GM03348 (cell line): ENCODE measurements at places on chromosomes 12 and 14.
A peak's percentile ranks its signal among the peaks of the same experiment; 100 is the strongest.

GRCh38 chr12:89040146-89040964 is 311.9 kb downstream of the DUSP6 start:
- no peak for DNase-seq

DNA sequence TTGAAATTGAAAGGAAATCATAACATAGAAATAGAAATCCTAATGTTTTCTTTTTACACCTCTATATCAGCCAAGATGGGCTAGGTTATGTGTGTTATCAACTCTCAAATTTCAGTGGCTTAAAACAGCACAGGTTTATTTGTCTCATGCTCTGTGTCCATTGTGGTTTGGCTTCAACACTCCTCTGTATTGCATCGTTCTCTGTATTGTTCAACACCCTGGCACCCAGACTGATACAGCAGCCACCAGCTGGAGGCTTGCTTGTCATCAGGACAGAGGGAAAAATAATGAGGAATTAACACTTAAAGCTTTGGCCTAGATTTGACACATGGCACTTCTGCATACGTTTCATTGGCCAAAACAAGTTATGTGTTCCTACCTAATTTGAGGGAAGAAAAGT is 234.2 kb upstream of the ARHGAP5 start:
- DNase-seq: peak; percentile 17

- DNase-seq: no peak
These were observed 182.1 kb upstream of the HMGA2 start for GRCh38 chr12:65642061-65642661.

GRCh38 chr12:78316136-78316535 is 485.4 kb downstream of the NAV3 start:
- DNase-seq: no peak

DNA sequence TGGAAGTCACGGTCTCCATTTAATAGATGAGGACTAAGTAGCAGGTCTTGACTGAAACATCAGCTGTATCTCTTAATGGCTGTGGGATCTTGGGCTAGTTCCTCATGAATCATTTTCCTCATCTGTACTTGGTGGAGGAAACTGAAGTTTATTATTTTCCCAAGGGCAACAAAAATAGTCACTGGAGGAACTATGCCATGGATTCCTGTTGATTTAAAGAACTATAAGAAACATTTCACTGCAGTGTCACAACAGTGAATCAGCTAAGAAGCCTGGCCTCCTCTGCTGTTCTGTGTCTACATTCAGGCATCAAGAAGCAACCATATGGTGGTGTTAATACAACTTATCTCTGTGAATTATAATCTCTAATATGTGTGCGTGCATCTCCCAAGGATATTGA is 200.5 kb downstream of the STXBP6 start:
- no peak for DNase-seq

DNA sequence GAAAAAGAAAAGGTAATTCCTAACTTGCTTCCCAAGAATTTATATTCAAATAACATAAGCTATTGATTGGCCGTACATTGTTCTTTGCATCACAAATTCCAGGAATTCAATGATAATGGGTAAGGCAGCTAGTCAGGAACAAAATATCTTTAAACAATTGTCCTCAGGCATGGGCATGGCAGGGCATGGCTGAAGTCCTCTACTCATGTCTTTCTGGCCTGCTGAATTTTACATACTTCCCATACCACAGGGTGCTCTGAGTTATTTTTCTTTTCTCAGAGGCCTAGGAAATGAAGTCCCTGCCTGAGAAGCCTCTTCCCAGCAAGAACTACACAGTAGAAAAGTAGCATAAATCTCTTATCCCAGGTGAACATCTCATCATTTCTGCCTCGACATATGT is 15.1 kb upstream of the DRAM1 start:
- DNase-seq: peak; percentile 26

DNA sequence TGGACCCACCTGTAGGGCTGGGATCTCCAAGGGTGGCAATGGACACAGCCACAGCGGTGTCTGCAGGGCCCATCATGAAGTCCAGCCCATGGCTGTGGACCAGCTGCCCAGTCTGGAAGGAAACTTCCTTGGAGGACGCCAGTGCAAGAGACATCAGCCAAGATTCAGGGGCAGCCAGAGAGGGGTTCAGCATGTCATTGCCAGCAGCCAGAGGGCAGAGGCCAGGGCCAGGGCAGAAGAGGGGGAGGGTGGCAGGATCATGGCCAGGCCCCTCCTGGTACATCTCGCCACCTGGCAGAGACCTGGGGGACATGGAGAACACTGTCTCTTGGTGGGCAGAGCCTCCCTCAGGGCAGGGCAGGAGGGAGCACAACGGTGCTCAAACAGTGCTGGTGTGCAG is 10.2 kb downstream of the ANHX start:
- no peak for DNase-seq

- no peak for DNase-seq
These were observed 650 bp downstream of the GALC start for GRCh38 chr14:87992346-87992717.

DNA sequence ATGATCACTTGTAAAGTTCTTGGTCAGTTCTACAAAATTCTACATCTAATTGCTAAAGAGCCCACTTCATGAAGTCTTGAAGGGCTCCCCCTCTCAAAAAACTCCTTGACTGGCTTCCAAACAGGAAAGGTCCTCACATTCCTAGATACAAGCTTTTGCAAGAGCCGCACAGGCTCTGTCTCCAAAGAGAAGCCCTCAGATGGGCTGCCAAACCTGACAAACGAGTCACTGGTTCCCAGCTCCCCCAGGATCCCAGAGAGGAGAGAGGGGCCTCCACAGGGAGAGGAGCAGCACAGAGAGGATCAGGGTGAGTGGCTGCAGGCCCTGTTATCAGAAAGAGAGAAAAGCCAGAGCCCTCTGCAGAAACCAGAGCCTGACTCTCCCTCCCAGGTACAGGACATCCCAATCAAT is 5.8 kb downstream of the NID2 start:
- no peak for DNase-seq

DNA sequence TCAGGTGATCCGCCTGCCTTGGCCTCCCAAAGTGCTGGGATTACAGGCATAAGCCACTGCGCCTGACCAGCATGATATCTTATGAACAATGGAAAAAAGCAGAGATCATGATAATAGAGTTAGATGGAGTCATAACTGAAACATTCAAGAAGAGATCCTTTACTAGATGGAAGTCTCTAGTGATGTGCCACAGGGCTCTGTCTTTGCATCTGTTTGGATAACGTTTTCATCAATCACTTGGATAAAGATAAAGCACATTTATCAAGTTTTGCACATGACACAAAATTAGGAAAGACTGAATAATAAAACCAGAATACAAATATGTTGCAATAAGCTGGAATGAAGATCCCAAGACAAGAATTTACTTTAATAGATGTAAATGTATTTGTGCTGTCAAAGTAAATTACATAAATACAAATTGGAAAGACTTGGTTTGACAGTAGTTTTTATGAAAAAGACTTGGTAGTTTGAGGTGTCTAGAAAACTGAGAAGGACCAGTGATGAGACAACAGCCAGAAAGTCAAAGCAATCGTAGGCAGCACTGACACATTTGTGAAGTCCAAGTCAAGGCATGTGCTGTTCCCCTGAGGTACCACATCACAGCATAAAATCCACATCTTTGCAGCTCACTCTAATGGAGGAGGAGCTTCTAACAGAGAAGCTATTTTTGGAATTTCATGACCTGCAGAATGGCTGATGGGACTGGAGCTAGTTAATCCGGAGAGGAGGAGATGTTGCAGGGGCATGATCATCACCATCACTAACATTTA is 28.5 kb downstream of the GPRC5A start:
- no peak for DNase-seq

- DNase-seq: no peak
These were observed 37.8 kb downstream of the ATF7IP start for GRCh38 chr12:14403293-14403692.

GRCh38 chr14:23140371-23140770 is 21.3 kb upstream of the CEBPE start:
- DNase-seq: no peak

- DNase-seq: no peak
These were observed 153.4 kb downstream of the FUT8 start for GRCh38 chr14:65565948-65566347.

DNA sequence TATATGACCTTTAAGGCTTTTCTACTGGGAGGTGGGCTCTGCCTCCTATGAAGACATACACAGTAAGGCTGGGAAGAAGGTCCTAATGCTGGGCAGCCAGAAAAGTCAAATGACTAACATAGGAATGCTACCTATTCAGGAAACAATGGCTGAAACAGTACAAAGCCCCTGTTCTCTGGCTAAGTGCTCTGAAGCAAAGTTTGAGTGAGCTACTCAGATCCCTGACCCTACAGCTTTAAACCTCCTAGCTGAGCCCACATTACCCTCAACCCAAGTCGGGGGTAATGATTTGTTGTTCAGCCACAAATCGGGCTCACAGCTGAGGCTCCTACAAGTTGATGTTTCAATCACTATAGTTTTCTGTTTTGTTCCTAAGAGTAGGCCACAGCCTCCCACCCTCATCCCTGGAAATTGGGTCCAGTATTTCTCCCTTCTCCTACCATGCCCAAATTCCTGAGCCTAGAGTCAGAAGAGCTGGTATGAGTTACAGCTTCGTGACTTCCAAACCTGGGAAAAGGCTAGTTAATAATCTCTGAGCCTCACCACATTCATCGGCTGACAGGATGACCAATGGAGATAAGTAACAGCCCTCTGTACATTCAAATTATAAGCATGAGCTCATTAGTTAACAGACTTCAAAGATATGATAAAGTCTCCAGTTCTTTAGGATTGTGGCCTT is 46.5 kb downstream of the BTBD7 start:
- DNase-seq: peak; percentile 17

- no peak for DNase-seq
These were observed 175.7 kb downstream of the C12orf50 start for GRCh38 chr12:87853448-87854003.
